ENCODE measurements at places on chromosomes 11 and 22. TPM values are rescaled to one million over a fixed set of nuclear protein-coding genes. Genes with fewer than 3 reads are reported as not detected.
A peak's percentile ranks its signal among the peaks of the same experiment; 100 is the strongest.

MS4A6A gene
- 95.1 TPM for total RNA-seq

GRCh38 chr22:36010090-36010489 lies 18.5 kb downstream of the RBFOX2 start:
- DNase-seq: no peak

DNA sequence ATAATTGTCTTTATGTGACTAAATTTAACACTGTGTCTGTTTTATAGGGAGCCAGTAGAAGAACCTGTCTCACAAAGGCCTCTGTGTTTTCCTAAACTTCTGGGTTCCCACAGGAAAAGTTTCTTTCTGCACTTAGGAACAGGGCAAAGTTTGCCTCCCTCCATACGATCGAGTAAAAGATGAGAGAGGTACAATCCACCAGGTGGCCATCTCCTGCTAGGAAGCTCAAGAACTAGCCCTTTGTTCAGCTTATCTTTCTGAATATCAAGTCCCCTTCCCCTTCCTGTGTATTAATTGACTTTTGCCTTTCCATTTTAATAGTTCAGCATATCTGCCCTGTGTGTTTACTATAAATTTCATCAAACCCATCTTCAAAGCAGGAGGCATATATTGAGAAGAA lies 18.0 kb downstream of the CSNK2A3 start:
- DNase-seq: no peak

- DNase-seq: no peak
Observed at GRCh38 chr11:7759010-7759409, 37.7 kb downstream of the OR5P2 start.

RAG2 gene
- total RNA-seq: not detected

DNA sequence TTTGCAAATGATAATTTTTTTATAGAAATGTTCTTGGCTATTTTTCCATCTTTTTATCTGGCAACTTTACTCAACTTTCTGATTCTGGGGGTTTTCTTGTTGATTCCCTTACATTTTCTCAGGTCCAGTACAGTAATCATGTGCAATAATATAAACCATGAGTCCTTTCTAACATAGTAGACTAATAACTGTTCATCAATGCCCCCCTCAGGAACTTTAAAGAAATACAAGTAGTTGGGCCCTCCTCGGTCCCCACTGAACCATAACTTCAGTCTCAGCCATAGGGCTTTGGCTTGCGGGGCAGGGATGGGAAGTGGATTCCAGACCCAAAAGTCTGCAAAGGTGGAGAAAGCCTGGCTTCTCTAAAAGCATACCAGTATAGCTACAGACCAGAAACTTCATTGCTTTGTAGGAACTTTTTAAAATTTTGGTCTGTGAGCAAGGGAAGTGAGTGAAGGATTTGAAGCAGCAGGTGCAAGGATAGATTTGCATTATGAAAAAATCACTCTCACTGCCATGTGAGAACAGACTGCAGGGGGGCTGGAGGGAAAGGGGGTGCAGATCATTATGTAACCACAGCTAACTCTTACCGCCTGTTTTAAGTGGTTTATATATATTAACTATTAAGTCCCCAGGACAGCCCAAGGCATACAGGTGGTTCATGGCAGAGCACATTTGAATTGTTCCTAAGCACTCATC lies 10.4 kb upstream of the TUB start:
- DNase-seq: no peak

FAM83F gene
- 12.1 TPM for total RNA-seq

GRCh38 chr11:124917115-124917637 lies 1.9 kb upstream of the HEPN1 start:
- DNase-seq: no peak

- no peak for DNase-seq
Observed at GRCh38 chr11:98944461-98944860, 76.3 kb upstream of the CNTN5 start.

- DNase-seq: no peak
Observed at GRCh38 chr11:1739576-1739975, 10.8 kb downstream of the IFITM10 start.

GRCh38 chr22:40666151-40666848 lies 13.0 kb upstream of the MCHR1 start:
- no peak for DNase-seq

CCDC15 gene
- 0.49 TPM for total RNA-seq

YDJC gene
- 27.4 TPM for total RNA-seq

IL17RA gene
- 27.2 TPM for total RNA-seq

DNA sequence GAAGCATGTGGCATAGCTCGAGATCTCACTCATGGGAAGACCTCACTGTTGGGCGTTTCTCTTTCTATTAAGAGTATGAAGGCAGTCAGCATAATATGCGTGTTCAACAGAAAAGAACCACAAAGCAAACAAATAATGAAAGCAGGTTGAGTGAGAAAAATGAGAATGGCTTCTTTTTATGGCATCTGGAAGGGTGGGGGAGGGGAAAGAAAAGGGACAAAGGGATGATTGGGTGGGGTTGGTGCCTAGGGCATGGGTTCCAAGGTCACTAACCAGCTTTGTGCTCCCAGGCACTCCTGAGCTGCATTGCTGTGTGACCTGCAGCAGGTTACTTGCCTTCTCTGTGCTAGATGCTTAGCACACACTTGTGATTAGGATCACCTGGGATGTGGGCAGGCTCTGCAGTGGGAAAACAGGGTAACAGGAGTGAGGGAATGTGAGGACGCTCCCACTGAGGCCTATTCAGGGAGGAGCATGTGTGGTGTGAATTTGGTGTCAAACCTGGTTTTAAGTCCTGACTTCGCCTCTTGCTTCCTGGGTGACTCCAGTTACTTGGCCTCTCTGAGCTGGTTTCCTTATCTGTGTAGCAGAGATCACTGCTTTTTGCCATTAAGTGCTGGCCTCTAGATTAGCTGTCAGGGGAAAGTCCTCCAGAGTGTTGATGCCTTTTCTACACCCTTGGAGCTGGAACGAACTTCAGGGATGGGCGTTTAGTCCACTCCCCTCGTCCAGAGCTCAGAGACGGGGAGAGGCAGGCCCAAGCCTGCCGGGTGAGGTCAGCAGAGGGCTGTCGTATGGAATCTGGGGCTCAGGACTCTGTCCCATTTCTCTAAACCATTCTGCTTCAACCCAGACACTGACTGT lies 74.8 kb downstream of the KIAA1671 start:
- DNase-seq: no peak

APLNR gene
- total RNA-seq: 4.0 TPM

- peak; percentile 40 for DNase-seq
Observed at GRCh38 chr11:103035791-103036434, 56.0 kb downstream of the DCUN1D5 start.

DNA sequence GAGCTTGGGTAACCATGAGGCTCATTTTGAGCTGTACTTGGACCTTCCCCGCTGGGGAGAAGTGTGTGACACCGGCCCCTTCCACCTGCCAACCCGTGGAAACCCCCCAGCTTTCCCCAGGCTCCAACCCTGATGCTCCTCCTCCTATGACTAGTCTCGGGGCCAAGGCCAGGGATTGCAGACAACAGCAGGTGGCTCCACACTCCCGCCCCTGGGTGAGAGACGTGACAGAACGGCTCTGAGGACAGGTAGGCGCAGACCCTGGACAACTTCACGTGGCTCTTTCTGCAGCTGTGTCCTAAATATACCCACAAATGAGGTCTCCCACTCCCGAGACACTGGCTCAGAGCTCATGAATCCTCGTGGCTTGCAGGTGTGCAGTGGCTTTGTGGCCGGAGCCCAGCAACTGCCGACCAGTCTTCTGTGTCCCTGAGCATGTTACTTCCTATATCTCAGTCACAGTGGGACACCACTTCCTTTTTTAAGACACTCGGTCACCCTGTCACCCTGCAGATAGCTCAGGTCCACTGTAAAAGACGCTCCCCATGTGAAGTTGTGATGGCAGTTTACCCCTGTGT lies 55.2 kb downstream of the NECTIN1 start:
- DNase-seq: no peak

ANO1 gene
- 228 TPM for total RNA-seq

SLC22A25 gene
- total RNA-seq: 2.0 TPM

All from mucosa of gallbladder (tissue), 1 donor.